CD4-positive, CD25-positive, alpha-beta regulatory T cell (primary cell): ENCODE measurements at places on chromosomes 1 and 21.

GRCh38 chr1:185559684-185560331 lies 174.4 kb upstream of the HMCN1 start:
- DNase-seq, result peak; percentile 69

GRCh38 chr1:9653491-9654050 lies 2.0 kb downstream of the PIK3CD start:
- no peak for DNase-seq

DNA sequence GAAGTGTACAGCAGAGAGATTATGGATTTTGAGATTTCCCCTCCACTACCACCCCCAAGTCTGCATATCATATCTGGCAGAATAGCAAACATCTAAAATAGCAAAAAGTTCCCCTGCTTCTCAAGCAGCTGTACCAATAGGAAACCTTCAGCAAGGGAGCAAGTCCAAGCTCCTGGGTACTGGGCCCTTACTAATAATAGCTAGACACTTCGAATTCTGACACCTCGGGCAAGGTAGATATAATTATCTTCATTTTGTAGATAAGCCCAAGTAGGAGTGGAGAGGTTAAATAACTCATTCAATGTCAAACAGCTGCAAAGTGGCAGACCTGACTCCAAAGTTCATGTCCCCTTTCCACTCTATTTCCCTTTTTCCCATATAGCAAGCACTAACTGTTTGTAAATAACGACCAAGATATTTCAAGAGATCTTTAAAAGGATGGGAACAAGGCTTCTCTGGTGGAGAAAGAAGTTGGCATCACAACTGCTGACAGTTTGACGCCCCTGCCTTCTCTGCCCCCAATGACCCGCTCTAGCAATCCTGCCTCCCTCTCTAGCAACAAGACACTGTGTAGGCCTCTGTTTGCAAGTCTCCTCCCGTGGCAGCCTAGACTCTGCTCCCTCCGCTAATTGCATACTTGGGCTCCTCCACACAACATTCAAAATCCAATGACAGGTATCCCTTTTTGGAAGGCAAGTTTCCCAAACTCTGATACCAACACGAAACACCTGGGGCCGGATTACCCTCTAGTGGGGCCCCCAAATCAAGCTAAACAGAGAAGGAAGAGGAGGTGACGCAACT lies 18.7 kb upstream of the ADAR start:
- DNase-seq, result peak; percentile 31

GRCh38 chr21:31282095-31282709 lies 61.9 kb downstream of the TIAM1 start:
- DNase-seq, result no peak

- DNase-seq, result no peak
These were observed 2.8 kb downstream of the ARID4B start for GRCh38 chr1:235325139-235325538.
